ENCODE measurements at places on chromosomes 1 and 21. TPM values are rescaled to one million over a fixed set of nuclear protein-coding genes. Genes with fewer than 3 reads are reported as not detected.

Gene RGSL1
- 0.07 TPM for polyA plus RNA-seq

Gene TNFRSF8
- polyA plus RNA-seq: not detected

Gene ELAPOR1
- 17.8 TPM for polyA plus RNA-seq

DNA sequence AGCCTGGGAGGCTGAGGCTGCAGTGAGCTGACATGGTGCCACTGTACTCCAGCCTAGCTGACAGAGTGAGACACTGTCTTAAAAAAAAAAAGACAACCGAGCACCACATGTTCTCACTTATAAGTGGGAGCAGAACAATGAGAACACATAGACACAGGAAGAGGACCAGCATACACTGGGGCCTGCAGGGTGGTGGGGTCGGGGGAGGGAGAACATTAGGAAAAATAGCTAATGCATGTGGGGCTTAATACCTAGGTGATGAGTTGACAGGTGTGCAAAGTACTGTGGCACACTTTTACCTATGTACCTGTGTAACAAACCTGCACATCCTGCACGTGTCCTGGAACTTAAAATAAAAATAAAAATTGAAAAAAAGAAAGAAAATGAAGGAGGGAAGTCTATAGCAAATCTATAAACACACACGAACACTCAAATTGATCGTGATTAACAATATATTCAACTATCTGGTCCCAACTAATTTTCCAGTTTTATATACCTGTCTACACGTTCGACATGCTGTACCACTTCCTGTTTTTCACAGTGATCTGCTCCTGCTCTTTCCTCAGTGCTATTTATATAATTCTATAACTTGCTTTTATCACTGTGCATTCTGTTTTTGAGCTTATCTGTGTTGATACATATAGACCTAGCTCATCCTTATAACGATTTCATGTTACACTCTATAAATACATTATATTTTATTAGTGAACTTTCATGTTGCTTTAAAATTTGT is 27.2 kb downstream of the AK5 start:
- DNase-seq: peak; percentile 4

DNA sequence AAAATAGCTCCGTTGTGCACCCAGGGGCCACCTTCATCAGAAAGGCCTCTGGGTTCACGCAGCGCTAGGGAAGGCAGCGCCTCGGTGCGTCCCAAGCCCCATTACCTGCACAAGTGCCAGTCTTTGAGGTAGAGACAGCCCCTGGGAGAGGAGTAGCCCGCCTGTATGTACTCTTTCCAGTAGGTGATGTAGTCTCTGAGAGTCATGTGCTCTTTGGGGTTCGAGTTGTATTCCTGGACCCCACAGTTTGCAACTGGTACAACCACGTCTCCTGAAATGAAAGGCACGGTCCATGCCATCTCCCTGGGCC is 601 bp downstream of the JMJD4 start:
- no peak for DNase-seq

DNA sequence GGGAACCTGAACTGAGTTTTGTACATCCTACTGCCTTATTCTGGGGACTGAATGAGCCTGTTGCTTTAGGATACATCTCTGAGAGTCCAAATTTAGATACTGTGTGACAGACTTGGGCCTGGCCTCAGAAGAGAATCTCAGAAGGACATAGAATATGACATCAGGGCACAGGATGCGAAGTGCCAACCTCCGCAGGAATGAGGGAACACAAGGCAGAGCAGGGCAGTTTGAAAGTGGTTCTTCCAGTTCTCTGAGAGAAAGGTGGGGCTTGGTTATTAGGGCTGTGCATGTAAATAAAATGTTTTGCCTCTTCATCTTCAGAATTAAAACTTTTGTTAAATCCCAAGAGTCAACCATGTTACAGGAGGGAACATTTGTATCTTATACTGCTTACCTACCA is 23.1 kb downstream of the TRAF5 start:
- DNase-seq: no peak

DNA sequence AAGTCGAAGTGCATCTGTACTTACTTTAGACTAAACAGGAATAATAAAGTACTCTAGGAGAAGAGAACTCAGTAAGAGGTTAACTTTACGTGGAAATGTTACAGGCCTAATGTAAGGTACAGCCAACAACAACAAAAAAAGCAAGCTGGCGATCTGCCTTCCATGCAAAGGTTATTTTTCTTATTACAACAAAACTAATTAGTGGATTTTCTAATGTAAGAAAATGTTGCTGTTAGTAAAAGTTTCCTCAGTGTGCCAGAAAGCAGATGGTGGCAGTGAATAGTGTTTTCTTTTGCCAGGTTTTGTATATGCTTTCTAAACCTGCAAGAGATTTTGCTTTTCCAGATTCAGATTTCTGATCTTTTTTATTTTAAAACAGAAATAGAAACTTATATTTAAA is 179.2 kb downstream of the NFIA start:
- no peak for DNase-seq

- peak; percentile 21 for DNase-seq
Observed at GRCh38 chr1:9420835-9421532, 118.3 kb upstream of the SLC25A33 start.

- DNase-seq: no peak
Observed at GRCh38 chr1:7585216-7585907, 185.7 kb upstream of the VAMP3 start.

DNA sequence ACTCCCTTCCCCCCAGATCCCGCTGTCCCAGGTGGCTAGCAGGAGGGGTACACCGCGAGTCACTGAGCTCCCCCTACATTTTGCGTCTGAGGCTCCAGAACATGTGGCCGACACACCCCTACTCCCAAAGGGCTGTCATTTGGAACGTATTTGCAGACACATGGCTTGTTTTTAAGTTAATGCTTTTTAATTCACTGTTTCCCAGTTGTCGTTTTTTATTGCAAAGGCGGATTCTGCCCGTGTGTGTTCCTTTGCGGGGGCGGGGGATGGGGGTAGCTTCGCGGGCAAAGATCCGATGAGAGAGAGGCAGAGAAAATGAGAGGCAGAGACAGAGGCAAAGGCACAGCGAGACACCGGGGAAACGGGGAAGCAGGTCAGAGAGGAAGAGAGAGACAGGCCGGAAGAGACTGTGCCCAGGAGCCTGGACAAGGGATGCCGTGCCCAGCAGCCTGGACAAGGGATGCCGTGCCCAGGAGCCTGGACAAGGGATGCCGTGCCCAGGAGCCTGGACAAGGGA is 270.2 kb downstream of the FOXD2 start:
- DNase-seq: no peak

- no peak for DNase-seq
Observed at GRCh38 chr1:106880226-106880625, 176.2 kb upstream of the PRMT6 start.

GRCh38 chr1:23838401-23838866 is 13.2 kb upstream of the HMGCL start:
- peak; percentile 67 for DNase-seq

GRCh38 chr1:212827831-212828278 is 19.6 kb downstream of the SPATA45 start:
- DNase-seq: no peak

DNA sequence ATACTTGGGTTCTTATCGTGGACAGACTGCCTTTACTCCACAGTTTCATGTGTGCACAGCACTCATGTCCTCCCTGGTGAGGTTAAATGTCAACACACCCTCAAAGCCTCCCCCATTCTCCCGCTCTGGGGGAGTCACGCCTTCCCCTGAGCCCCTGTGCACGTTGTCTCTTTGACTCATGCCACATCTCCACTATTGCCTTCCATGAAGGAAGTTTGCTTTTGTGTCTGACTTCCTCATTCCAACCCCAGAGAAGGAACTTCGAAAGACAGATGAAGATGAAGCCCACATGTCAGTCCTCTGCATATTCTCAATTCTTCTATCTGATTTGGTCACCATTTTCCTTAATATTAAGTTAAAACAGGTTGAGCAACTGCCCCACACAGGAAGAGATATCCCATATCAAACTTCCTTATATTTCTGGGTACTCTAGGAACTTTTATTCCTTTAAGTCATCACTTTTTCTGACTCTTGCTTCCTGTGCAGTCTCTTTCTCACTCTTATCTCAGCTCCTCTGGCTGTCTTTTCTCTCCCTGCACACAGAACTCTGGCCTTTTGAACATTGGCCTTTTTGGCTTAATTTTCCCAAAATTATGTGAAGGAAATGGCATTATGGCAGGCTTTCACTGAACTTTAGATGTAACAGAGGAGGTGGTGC is 41.5 kb downstream of the C4BPA start:
- DNase-seq: no peak

- peak; percentile 15 for DNase-seq
Observed at GRCh38 chr21:25568246-25568645, 39.0 kb downstream of the MRPL39 start.

DNA sequence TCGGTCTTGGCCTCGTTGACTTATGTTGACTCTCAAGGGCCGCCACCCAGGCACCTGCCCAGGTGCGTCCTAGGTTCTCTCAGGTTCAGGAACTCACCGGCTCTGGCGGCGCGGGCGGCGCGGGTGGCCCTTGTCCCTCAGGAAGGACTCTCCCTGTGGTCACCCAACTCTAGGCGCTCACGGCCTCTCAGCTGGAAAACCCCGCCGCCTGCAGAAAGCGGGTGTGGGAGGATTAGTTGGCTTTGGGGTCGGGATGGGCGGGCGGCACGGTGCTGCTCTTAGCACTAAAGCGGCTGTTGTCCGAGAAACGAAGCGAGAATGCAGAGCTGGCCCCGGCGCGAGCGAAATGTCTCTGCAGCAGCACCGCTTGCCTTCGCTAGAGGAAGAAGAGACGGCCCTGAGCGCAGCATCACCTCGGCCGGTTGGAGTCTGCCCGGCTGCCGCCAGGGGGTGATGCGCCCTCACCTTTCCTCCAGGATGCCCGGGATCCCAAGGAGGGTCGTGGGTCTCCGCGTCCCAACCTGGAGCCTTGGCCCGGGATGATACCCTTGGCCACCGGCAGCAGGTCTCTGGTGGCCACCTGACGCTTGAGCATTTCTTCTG is 8.1 kb upstream of the TADA1 start:
- no peak for DNase-seq

- no peak for DNase-seq
Observed at GRCh38 chr1:11134251-11134897, 34.7 kb upstream of the EXOSC10 start.

Data from CD4-positive, alpha-beta memory T cell (primary cell).